ENCODE measurements at places on chromosomes 4 and X. TPM values are rescaled to one million over a fixed set of nuclear protein-coding genes. Genes with fewer than 3 reads are reported as not detected.

ASB12 gene
- 1.2 TPM for total RNA-seq

DNA sequence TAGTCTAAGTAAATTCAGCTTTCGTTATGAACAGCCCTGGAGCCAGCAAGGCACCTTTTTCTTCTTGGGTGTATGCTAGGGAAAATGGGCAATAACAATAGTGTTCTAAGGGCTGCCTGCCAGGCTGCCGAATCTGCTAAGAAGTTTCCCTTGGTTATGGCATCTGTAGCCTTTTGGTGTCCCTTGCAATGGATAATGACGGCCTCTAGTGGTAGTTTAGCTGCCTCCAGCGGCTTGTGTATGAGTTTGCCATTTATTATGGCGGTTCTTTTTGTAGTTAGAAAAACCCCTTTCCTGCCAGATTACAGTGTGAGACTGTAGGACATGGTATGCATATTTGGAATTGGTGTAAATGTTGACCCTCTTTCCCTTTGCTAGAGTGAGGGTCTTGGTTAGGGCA, 78.9 kb upstream of the SPIN4 start:
- H3K4me1 ChIP-seq: 0 out of 2 replicates have a peak, but pooled peaks cover 6% of the 10 kb centered on the region
- H3K4me3 ChIP-seq: no peak overlapping the region
- no peak overlapping the region for H3K27ac ChIP-seq
- DNase-seq: peak; percentile 59
- no peaks in the 10 kb centered on the region for H3K27me3 ChIP-seq
- H3K36me3 ChIP-seq: no peaks in the 10 kb centered on the region

- H3K36me3 ChIP-seq: no peaks in the 10 kb centered on the region
- H3K27ac ChIP-seq: no peak overlapping the region
- H3K4me1 ChIP-seq: peaks cover 14% of the 10 kb centered on the region
- no peak overlapping the region for H3K4me3 ChIP-seq
- peaks cover 20% of the 10 kb centered on the region for H3K27me3 ChIP-seq
Observed at GRCh38 chrX:118730500-118731247, 3.3 kb downstream of the IL13RA1 start.

PRSS12 gene
- 7.5 TPM for total RNA-seq

AKAP4 gene
- total RNA-seq: not detected

GRCh38 chr4:186204686-186205085, 13.3 kb downstream of the CYP4V2 start:
- H3K27ac ChIP-seq: no peak overlapping the region
- H3K27me3 ChIP-seq: no peaks in the 10 kb centered on the region
- no peak for DNase-seq

DNA sequence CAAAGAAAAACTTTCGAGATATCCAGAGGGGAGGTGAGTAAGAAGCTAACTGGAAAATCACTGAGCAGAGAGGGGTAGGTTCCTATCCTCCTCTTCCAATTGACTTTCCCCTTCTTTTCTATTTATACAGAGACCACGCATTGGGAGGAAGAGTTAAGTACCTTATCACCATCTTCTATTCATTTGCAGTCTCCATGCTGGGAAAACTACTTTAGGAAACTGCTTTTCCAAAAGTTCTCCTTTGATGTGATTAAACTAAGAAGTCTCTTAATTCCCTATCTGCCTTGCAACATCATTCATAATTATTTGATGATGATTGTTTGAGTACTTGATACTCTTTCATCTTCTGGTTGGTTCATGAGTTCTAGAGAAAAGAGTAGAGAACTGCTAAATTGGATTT, 306.6 kb downstream of the PPP3CA start:
- H3K27me3 ChIP-seq: no peaks in the 10 kb centered on the region
- DNase-seq: peak; percentile 21
- H3K4me1 ChIP-seq: peaks cover 11% of the 10 kb centered on the region
- H3K36me3 ChIP-seq: no peaks in the 10 kb centered on the region
